Inflammatory macrophage treated with lipopolysaccharide for 1 hour (primary cell): ENCODE measurements at places on chromosomes 4 and X.

DNA sequence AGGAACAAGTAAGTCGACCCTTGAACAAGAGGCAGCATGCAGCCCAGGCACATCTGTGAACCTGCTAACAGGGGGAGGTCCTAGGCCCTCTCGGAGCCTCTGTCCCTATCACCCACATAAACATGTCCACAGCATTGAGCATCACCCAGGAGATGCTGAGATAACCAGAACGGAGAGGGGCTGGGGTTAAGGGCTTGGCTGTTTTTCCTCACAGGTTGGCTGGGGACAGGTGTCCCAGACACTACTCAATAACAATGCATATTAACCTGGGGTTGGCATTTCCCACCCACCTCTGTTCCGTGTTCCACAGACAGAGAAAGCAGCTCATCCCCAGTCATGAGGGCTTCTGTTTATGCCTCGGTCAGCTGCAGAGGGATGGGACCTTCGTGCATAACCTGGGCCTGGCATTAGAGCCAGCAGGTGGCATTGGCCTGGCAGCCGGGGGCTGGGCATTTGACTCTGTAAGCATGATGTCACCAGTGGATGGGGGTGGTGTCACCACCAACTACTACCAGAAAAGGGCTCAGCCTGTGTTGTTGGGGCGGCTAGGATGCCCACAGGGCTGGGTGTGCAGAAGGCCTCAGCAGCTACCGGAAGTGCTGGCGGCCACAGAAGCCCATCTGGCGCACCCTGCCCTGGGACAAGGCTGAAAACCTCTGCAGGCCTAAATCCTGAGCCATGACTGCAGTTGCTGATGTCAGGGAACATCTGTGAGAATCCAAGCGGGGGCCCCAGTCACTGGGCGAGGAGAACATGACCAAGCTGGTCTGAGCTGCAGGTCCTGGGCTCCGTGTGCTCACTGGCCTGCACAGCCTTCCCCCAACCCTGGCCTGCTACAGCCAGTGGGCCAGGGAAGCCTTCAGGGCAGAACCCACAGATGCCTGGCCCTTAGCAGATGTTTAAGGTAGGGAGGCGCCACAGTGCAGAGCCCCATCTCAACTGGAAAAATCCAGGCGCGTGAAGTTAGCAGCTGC lies 351.4 kb downstream of the NR3C2 start:
- DNase-seq = no peak

DNA sequence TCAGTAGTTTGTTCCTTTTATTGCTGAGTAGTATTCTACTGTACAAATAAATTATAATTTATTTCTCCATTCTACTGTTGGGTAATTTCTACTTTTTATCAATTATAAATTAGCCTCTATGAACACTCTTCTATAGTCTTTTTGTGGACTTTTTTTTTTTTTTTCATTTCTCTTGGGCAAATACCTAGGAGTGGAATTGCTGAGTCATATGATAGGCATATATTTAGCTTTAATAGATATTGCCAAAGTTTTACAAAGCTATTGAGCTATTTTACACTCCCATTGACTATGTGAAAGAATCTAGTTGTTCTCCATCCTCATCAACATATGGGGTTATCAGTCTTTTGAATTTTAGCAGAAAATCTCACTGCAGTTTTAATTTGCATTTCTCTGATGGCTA lies 12.6 kb downstream of the NYX start:
- DNase-seq = no peak

- no peak for DNase-seq
Measured at GRCh38 chrX:25154168-25154567, 138.4 kb upstream of the ARX start.

DNA sequence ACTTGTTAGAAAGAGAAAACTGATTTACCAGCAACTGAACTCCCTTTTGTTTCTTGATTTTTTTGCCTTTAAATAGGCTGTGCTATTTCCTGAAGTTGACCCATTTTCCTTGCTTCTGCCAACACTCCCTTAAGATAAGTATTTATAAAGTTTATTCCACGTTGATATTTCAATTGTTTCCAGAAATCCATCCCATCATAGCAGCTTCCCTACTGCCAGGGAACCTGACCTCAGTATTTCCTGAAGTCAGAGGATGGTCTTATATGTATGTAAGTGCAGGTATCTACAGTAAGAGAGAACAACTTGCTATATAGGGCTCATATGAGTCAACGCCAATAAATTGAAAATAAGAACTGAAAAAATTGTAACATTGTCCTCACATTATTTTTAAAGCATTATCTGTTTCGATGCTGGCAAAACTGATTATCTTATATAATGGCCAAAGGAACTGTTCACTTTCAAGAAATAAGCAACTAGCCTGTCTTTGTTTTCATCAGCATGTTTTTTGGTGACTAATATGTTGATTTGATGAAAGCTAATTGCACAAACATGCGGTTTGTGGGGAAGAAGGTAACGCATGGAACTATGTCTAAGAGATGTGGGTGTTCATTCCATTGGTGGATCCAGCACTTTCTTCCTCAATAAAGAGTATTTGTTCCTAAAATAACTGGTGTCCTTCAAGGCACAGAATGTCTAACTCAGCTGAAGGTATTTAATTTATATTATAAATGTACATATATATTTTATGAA lies 4.7 kb downstream of the LIMCH1 start:
- peak; percentile 23 for DNase-seq

DNA sequence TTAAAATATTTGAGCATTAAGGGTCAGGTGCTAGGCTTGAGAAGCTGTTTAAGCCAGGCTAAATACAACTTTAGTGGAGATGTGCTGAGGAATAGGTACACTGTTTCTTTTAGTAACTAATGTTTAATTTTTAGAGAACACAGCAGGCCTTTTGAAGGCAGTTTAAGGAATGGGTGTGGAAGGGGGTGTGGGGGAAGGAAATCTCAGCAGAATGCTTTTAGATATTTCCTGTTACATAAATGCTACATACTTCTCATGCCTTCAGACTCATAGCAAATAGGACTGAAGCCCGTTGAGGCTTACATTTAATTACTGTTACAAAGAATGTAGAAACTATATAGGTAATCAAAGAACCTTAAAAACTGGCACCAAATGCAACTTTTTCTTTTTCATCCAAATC lies 66.3 kb downstream of the WWC2 start:
- DNase-seq = no peak

- DNase-seq = no peak
Measured at GRCh38 chr4:40317916-40318658, 17.0 kb upstream of the CHRNA9 start.

DNA sequence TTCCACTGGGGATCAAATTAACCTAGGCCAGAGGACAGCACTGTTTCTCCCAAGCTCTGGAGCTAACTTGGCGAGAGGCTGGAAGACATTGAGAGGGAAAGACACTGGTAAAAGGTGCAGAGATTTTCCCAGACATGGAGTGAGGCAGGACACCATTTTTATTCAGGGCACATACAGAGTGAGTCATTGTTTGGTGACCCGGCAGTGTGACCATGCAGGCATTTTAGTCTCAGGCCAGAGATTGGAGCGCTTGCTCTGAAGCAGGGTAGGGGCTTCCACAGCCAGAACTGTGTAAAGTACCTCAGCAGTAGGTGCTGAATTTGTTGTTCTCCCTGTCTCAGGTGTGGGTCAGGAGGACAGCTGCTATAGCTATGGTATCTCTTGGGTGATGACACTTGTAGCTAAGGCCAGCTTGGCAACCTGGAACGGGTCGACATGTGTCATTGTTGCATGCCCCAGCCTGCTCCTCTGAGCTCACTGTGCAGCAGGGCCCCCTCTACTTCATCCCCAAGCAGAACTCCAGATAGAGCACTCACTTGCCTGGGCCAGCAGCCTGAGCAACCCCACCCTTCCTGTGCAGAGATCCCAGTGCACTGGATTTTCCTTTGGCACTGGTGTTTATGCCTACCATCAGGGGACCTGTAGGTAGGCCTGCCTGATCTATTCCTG lies 79.8 kb upstream of the ATP8A1 start:
- no peak for DNase-seq

DNA sequence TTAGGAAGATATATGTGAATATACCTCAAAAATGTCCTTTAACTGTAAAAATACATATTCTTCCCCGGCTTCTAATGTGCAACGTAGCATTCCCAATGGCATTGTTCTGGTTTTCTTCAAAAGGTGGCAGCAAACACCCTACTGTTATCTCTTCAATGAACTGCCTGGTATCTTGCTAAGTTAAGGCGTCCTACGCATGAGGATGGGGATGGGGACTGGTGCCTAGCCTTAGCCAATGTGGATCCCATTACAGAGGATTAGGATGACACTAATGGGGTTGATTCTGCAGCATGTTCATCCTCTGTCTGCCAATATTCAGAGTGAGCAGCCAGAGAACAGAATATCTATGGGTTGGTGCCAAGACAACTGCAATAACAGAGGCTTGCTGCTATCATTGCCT lies 334.9 kb upstream of the ADGRL3 start:
- DNase-seq = no peak

DNA sequence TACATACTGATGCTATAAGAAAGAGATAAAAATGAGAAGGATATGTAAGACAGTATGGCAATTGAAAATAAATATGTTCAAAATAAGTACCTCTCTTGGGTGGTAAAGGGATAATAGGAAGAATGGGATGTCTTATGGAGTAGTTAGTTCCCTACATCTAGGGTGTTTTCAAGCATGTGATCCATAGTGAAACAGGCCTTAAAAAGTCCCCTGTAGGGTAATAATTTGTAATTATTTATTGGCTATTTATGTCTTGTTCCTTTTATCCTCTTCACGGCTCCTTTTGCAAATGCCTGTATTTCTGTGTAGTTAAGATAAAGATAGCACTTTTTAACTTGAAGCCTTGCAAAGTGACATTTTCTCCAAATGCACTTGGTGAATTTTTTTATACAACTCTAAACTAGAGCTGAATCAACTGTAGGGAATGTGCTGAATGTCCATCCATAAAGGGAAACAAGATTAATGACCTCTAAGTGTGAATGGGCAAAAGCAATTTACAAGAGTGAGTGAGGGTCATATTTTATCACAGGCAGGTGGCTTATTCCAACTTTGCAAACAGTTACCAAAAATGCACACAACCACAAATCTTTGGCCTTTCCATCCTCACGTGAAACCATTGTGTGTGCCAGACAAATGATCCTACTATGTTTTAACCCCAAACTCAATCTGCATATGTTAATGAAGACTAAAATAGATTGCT lies 299.0 kb downstream of the KCNIP4 start:
- DNase-seq = no peak

- DNase-seq = no peak
Measured at GRCh38 chr4:79053754-79054153, 114.5 kb upstream of the PAQR3 start.

- no peak for DNase-seq
Measured at GRCh38 chr4:15912236-15912635, 26.3 kb downstream of the FGFBP1 start.
